ENCODE measurements at places on chromosomes 2 and 18. TPM values are rescaled to one million over a fixed set of nuclear protein-coding genes. Genes with fewer than 3 reads are reported as not detected.
A peak's percentile ranks its signal among the peaks of the same experiment; 100 is the strongest.

The TCF23 gene
- total RNA-seq = under 0.01 TPM

The SETBP1 gene
- total RNA-seq = 23.6 TPM

The ALPP gene
- 0.52 TPM for total RNA-seq

The PARD6G gene
- total RNA-seq = 2.6 TPM

The POMC gene
- 2.9 TPM for total RNA-seq

The IL36A gene
- not detected for total RNA-seq

The ONECUT2 gene
- total RNA-seq = 2.6 TPM

The GPBAR1 gene
- total RNA-seq = 3.1 TPM

DNA sequence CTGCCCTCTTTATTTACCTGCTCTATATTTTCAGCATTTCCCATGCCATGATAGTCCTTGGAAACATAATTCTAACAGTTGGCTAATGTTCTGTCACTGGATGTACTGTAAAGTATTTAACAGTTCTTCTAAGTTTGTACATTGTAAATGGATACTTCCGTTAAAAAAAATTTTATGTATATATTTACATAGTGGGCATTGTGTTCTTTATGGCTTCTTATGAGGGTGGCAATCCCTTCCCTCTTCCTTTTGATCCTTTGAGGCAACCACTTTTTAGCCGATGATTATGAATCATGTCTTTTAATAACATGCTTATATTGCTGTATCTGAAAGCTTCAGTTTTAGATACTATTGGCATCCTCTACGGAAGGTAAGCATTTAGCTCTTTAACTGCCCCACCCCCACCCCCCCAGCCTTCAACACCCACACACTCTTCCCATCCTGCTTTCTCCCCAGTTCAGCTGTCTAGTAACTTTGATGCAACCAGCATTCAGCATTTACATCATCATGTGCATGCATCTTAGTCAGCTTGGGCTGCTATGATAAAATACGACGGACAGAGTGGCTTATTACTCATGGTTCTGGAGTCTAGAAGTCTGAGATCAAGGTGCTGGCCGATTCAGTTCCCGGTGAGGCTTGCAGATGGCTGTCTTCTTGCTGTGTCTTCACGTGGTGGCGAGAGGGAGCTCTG, 21.0 kb upstream of the EDAR start:
- no peaks in the 10 kb centered on the region for H3K27me3 ChIP-seq
- H3K4me3 ChIP-seq = no peak overlapping the region
- no peaks in the 10 kb centered on the region for H3K4me1 ChIP-seq
- no peak for DNase-seq
- no peak overlapping the region for H3K27ac ChIP-seq
- no peaks in the 10 kb centered on the region for H3K36me3 ChIP-seq

GRCh38 chr2:233234264-233234663, 17.2 kb upstream of the ATG16L1 start:
- H3K27me3 ChIP-seq = no peaks in the 10 kb centered on the region
- no peak for DNase-seq
- H3K27ac ChIP-seq = no peak overlapping the region
- H3K4me1 ChIP-seq = no peaks in the 10 kb centered on the region

- H3K27ac ChIP-seq = no peak overlapping the region
- DNase-seq = no peak
- H3K4me1 ChIP-seq = peaks cover 2% of the 10 kb centered on the region
- no peak overlapping the region for H3K4me3 ChIP-seq
- no peaks in the 10 kb centered on the region for H3K27me3 ChIP-seq
- no peaks in the 10 kb centered on the region for H3K36me3 ChIP-seq
These were observed 120.9 kb downstream of the FAM210A start for GRCh38 chr18:13605477-13605876.

- DNase-seq = no peak
- H3K27me3 ChIP-seq = no peaks in the 10 kb centered on the region
- H3K27ac ChIP-seq = no peak overlapping the region
- H3K36me3 ChIP-seq = no peaks in the 10 kb centered on the region
These were observed 36.0 kb downstream of the FECH start for GRCh38 chr18:57550510-57550909.

DNA sequence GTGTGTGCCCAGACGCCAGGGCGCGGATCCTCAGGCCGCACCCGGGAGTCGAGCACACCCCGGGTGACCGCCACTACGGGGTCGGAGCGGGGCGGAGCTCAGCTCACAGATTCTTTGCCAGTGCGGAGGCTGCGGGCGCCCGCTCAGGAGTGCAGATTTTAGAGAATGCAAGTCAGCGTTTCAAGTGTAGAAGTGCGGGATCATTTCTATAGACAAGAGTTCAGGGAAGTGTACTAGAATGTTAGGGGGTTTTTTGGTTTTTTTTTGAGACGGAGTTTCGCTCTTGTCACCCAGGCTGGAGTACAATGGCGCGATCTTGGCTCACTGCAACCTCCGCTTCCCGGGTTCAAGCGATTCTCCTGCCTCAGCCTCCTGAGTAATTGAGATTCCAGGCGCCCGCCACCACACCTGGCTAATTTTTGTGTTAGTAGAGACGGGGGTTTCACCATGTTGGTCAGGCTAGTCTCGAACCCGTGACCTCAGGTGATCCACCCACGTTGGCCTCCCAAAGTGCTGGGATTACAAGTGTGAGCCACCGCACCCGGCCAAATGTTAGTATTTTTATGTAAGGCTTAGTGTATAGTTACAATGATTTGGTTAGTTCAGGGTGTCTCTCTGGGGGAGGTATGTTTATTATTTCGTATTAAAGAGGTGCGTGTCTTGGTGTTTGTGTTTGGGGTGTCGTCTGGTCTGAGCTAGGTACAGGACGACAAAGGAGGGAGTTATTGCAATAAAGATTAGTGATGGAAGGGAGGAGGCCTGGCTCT, 619 bp upstream of the FAM168B start:
- H3K36me3 ChIP-seq = no peaks in the 10 kb centered on the region
- peak overlapping the region; percentile 83 for H3K4me3 ChIP-seq
- H3K27ac ChIP-seq = peak overlapping the region; percentile 99
- H3K4me1 ChIP-seq = peaks cover 26% of the 10 kb centered on the region

GRCh38 chr2:56132138-56132537, 51.7 kb upstream of the CCDC85A start:
- H3K4me3 ChIP-seq = no peak overlapping the region
- no peaks in the 10 kb centered on the region for H3K4me1 ChIP-seq
- H3K36me3 ChIP-seq = no peaks in the 10 kb centered on the region
- H3K27ac ChIP-seq = no peak overlapping the region
- no peak for DNase-seq

- no peak overlapping the region for H3K4me3 ChIP-seq
- H3K4me1 ChIP-seq = no peaks in the 10 kb centered on the region
- no peaks in the 10 kb centered on the region for H3K36me3 ChIP-seq
- H3K27me3 ChIP-seq = no peaks in the 10 kb centered on the region
- DNase-seq = peak; percentile 20
These were observed 89.4 kb downstream of the CELF4 start for GRCh38 chr18:37476182-37476581.

DNA sequence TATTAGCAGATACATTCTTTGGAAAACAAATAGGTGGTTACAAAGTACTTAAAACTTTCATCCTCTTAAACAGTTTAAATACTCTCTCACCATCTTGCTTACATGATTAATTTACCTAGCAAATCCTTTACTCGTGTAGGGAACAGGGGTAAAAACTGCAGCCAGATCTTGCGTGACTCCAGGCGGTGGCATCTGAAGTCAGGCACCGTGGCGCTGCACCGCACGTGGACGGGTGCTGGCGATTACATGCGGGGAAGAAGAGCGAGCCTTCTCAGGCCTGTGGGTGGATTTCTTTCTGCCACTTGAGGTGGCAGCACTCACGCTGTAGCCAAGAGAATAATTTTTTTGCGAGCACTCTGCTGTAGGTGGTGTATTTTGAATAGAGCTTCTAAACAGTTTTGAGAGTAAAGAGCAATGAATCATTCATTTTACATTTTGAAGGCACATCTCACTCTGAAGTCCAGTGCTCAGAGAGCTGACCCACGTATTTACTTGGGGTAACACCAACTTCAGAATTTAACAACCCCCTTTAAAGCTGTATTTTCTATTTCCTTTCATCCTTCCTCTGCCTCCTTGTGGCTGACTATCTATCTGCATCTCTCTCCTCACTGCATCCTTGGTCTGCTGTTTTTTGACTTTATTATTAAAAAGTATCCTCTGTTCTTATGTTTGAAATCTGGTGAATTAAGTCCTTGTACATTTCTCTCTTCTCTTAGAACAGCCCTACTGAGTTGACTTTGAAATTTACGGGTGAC, 68.9 kb downstream of the EPAS1 start:
- no peaks in the 10 kb centered on the region for H3K4me1 ChIP-seq
- H3K36me3 ChIP-seq = peaks cover 1% of the 10 kb centered on the region
- no peak overlapping the region for H3K4me3 ChIP-seq
- H3K27ac ChIP-seq = no peak overlapping the region

DNA sequence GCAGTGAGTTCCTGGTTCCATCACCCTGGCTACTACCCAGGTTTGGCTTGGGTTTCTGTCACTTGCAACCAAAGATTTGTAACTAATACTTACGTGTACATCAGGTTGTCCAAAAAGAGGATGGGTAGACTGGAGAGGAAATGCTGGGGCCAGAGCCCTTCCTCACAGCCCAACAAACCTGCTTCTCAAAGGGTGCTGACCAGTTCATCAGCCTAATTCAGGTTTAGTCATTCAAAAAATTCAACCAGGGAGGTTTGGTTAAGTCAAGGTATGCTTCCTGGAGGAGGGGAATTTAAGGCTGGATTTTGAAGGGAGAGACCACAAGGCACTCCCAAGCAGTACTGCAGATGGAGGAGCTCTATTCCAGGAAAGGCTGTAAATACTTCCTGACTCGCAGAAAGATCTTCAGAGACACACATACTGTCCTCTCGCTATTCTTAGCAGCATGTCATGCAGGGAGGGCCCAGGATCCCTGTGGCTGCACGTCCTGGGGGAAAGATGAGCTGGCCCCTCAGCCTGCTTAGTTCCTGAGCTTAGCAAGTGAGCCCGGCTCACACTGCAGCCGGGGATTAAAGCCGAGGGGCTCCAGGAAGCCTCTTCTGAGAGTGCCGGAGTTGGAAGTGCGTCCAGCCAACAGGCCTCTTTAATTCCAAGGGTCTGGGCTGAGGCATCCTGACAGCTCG, 40.0 kb upstream of the BIN1 start:
- no peak overlapping the region for H3K4me3 ChIP-seq
- H3K27ac ChIP-seq = no peak overlapping the region
- no peaks in the 10 kb centered on the region for H3K27me3 ChIP-seq
- no peaks in the 10 kb centered on the region for H3K36me3 ChIP-seq
- no peak for DNase-seq

DNA sequence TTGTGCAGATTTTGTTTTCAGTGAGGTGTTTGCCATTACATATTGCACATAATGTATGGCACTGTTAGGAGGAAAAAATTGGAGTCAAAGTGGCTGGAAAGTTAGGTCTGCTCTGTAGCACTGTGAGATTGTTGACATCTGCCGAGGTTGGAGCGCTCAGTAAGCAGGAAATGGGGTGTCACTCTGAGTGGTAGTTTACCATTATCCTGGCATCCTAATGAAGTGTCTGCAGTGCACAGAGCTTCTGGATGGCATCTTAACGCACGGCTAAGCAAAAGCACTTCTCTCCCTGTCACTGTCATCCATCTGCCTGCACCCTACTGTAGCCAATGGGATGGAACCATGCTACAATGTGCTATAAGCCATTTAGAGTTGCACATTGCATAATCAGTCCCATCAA, 561.9 kb downstream of the ARHGAP15 start:
- DNase-seq = no peak
- H3K27ac ChIP-seq = no peak overlapping the region
- H3K4me1 ChIP-seq = no peaks in the 10 kb centered on the region

- H3K36me3 ChIP-seq = no peaks in the 10 kb centered on the region
- H3K27me3 ChIP-seq = no peaks in the 10 kb centered on the region
- H3K4me1 ChIP-seq = no peaks in the 10 kb centered on the region
- DNase-seq = no peak
- no peak overlapping the region for H3K27ac ChIP-seq
These were observed 297.0 kb downstream of the TDRD15 start for GRCh38 chr2:21420553-21421335.

GRCh38 chr2:124753842-124754241, 728.8 kb downstream of the CNTNAP5 start:
- no peak for DNase-seq
- H3K27ac ChIP-seq = no peak overlapping the region
- H3K36me3 ChIP-seq = no peaks in the 10 kb centered on the region
- no peaks in the 10 kb centered on the region for H3K4me1 ChIP-seq

DNA sequence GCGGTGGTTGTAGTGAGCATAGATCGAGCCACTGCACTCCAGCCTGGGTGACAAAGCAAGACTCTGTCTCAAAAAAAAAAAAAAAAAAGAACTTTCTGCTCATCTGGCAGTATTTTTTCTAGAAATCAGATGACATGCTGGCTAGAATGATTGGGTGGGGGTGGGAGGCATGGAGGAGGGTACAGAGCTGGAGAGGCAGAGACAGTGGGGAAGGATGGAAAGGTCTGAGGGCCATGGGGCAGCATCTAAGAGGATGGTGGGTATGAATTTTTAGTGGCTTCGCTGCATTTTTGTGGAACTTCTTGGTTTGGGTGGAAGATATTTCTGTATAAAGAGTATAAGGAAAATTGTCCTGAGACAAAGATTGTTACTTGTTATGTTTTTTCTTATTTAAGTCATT, 23.3 kb downstream of the ARMC9 start:
- no peak overlapping the region for H3K27ac ChIP-seq
- no peak for DNase-seq
- no peaks in the 10 kb centered on the region for H3K36me3 ChIP-seq
- H3K4me1 ChIP-seq = no peaks in the 10 kb centered on the region

- no peaks in the 10 kb centered on the region for H3K36me3 ChIP-seq
- no peaks in the 10 kb centered on the region for H3K27me3 ChIP-seq
- no peaks in the 10 kb centered on the region for H3K4me1 ChIP-seq
- no peak for DNase-seq
These were observed 1092.0 kb upstream of the LRRTM1 start for GRCh38 chr2:81396417-81397019.

DNA sequence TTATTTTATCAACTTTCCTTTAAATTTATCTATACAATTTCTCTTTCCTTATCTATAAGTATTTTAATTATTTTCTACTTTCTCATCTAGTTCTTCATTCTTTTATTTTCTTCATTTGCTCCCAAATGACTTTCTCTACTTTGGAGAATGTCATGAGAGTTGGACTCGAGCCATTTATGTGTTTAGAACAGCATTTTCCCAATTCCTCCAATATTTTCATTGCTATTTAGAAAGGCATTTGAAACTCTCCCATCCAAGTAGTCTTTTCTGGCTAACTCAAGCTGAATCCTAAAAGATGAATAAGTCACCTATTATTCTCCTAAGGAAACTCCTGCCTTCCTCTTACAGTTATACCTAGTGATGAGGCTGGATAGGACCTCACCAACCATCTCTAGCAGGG, 15.8 kb upstream of the FEZ2 start:
- no peak overlapping the region for H3K4me3 ChIP-seq
- no peak for DNase-seq
- H3K36me3 ChIP-seq = no peaks in the 10 kb centered on the region
- no peaks in the 10 kb centered on the region for H3K27me3 ChIP-seq

GRCh38 chr18:65750389-65751154, at the start of gene CDH7:
CDH7 (plus strand) TSS chr18:65751012; CDS start chr18:65762843, 11,831 bp downstream.
- no peak within 1 kb of the TSS for H3K4me3 ChIP-seq
- no peaks in the 10 kb centered on the region for H3K36me3 ChIP-seq
- no peaks in the 10 kb centered on the region for H3K27me3 ChIP-seq
- peaks cover 15% of the 10 kb centered on the region for H3K4me1 ChIP-seq

- H3K36me3 ChIP-seq = no peaks in the 10 kb centered on the region
- peaks cover 73% of the 10 kb centered on the region for H3K4me1 ChIP-seq
- no peaks in the 10 kb centered on the region for H3K27me3 ChIP-seq
- H3K27ac ChIP-seq = no peak overlapping the region
These were observed 8.7 kb downstream of the NCK2 start for GRCh38 chr2:105753380-105753779.

- no peak overlapping the region for H3K4me3 ChIP-seq
- no peaks in the 10 kb centered on the region for H3K36me3 ChIP-seq
- H3K4me1 ChIP-seq = no peaks in the 10 kb centered on the region
- no peak for DNase-seq
- H3K27ac ChIP-seq = no peak overlapping the region
These were observed 61.4 kb upstream of the RNF152 start for GRCh38 chr18:61954096-61954746.

Measured in body of pancreas (tissue), 4 donors.